ENCODE measurements at places on chromosomes 5 and 9.

DNA sequence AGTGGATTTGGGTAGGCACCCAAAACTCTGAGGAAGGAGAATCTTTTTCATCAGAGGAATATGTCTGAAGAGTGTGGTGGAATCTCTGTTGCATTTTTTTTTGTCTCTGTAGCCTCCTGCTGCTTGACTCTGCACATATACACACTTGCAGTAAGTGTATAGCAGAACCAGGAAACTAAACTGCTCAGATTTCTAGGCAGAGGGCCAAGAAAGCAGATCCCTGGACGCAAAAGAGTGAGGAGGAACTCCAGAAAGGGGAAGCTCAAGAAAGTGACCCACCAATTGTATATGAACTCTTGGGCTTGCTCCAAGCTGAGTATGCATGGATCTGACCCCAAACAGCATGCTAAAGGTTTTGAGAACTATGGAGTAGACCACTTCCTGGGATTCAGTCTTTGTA, 181.8 kb downstream of the GADD45G start:
- no peak for DNase-seq

DNA sequence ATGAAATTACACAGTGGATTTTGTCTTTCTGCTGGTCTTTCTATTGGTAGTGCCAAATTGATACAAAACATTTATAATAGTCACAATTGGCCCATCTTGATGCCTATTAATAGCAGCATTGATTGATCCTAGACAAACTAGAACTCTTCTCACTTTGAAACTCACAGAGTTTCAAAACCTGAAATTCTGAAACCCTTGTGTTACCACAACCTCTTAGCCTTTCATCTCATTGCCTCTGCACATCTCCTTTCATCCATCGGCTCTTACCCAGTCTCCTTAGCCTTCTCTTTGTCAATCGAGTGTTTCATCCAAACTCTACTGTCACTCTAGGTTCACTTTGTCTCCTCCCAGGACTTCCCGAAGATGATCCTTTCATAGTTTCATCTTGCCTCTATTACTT, 22.1 kb downstream of the PLPPR1 start:
- no peak for DNase-seq

DNA sequence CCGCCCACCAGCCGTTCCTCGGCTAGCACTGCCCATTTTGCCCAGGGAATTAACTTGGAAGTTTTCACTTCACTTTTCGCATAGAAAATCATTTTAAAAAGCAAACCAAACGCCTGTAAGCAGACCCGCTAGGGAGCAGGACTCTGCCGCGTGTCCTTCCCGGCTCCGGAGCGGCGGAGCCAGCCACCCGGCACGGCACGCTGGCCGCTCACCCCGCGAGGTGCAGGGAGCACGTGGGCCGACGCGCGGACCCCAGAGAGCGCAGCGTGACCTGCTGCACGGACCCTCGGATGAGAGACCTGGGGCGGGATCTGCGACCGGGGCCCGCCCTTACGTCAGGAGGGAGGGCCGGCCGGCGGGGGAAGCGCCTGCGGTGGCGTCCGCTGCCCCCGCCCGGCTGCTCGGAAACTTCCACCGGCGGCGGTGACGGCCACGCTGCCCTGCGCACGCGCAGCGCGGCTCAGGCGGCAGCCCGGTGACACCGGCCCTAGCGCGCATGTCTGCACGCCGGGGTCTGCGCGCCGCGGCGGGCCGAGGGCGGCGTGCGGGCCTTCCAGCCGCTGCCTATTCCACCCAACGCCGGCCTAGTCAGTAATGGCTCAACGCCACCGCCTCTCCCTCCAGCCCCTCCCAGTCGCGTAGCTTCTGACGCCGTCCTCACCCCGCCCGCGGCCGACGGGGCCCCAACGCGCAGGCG, 507 bp upstream of the TENT4A start:
- DNase-seq = peak; percentile 98

DNA sequence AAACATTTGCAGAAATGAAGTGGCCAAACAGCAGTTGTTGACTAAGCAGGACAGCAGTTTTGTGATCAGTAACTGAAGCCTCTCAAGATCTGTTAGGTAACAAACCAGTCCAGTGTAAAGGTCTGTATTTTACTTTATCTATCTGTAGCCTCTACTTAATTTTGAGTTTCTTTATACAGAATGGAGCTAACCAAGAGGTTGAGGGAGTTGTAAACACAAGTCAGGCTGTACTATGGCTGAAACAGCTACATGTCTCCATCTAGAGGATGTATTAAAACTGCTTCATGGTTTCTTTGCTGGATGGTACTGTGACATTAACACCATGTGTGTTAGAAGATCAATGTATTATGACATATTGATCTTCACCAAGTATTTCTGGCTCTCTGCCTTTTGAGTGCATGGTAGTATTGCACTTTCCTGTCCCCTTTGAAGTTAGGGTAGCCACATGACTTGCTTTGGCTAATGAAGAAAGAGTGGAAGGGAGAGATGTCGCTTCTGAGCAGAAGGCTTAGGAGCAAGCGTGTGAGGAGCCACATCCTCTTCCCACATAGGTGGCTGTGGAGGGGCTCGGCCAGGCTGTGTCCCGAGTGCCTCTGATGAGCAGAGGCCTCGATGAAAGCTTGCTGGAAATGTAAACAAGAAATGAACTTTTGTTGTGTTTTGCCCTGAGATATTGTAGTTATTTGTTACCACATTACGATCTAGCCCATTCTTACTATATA, 105.6 kb upstream of the PCA3 start:
- DNase-seq = no peak

GRCh38 chr5:116944183-116944582, 369.6 kb upstream of the SEMA6A start:
- no peak for DNase-seq

DNA sequence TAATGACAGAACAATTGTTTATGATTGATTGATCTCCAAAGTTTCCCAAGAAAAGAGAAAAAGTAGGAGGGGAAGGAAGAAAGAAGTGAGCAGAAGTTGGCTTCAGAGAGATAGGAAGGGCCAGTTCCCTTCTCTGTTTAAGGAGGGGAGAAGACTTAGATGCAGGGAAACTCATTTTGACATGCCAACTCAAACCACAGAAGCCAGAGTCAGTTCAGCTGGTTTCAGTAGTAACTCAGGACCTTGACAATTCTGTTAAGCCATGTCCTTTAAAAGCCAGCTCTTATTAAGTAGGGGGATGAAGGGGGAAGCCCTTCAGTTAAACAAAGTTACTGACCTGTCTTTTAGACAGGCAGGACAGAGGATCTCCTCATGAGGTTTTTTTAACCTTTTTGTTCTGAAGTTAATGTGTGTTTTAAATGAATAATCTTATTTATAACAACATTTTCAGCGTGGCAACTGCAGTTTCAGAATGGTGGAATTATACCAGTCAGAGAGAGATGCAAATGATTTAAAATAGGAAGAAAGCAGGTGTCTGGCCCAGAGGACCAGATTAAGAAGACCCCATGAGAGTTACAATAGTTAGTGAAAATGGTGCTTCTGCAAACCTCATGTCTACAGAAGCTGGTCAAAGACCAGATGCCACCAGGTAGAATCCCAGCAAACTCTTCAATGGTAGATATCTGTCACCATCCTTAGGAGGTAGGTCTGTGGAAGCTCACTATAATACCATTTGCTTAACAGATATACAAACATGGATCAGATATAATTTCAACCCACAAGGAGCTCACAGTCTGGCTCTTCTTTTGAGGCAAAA, 29.3 kb upstream of the ABL1 start:
- DNase-seq = no peak

- DNase-seq = no peak
Observed at GRCh38 chr5:173733831-173734501, 117.5 kb upstream of the BOD1 start.

GRCh38 chr9:7316166-7316795, 483.3 kb downstream of the DMAC1 start:
- no peak for DNase-seq

DNA sequence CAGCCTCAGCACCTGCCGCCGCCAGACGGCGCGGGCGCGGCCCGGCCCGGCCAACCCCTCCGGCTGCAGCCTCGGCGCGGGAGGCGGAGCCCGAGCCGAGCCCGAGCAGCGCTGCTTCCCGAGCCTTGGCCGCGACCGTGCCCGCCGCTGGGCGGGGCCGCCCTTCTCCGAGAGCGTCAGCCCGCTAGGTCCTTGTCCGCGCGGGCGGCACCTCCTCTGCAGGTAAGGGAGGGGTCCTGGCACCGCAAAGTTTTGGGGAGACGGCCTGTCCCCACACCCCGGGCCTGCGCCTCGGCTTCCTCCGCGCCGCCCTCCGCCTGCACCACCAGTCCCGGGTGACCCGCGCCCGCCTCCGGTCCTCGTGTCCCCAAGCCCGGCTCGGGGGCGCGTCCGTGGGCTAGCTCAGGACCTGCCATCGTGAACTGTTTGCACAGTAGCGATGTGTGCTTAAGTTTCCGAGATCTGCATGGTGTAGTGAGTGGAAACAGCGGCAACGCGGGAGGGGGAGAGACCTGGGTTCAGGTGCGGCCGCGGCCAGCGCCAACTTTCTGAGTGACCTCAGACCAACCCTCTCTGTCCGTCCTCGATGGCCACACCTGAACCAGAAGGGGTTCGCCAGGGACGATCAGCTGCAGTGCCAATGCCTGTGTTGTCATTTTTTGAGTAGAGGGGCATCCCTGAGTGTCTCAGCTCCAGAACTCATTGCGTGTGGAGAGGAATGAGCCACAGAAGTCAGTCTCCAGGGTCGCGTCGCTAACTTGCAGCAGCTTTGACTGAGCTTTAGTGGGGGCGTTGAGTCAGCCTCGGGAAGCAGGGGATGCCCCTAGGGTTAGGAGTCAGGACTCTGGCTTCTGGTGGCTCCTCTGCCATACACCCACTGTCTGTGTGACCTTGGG, at the start of gene FRMPD1:
FRMPD1 (plus strand) TSS at position 82 of the 896 bp plus-strand sequence. CDS start 41,688 bp downstream, outside the sequence.
- peak; percentile 89 for DNase-seq

- DNase-seq = no peak
Observed at GRCh38 chr5:168985454-168985853, 315.5 kb downstream of the SLIT3 start.

GRCh38 chr5:170629566-170630175, 125.9 kb downstream of the KCNIP1 start:
- no peak for DNase-seq

DNA sequence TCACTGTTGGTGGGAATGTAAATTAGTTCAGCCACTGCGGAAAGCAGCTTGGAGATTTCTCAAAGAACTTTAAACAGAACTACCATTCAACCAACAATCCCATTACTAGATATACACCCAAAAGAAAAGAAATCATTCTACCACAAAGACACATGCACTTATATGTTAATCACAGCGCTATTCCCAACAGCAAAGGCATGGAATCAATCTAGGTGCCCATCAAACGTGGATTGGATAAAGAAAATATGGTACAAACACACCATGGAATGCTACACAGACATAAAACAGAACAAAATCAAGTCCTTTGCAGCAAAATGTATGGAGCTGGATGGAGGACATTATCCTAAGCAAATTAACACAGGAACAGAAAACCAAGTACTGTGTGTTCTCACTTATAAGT, 42.1 kb downstream of the PRUNE2 start:
- DNase-seq = no peak

- no peak for DNase-seq
Observed at GRCh38 chr9:121358751-121359150, 11.3 kb downstream of the STOM start.

GRCh38 chr5:133140311-133140710, 88.5 kb downstream of the HSPA4 start:
- DNase-seq = no peak

DNA sequence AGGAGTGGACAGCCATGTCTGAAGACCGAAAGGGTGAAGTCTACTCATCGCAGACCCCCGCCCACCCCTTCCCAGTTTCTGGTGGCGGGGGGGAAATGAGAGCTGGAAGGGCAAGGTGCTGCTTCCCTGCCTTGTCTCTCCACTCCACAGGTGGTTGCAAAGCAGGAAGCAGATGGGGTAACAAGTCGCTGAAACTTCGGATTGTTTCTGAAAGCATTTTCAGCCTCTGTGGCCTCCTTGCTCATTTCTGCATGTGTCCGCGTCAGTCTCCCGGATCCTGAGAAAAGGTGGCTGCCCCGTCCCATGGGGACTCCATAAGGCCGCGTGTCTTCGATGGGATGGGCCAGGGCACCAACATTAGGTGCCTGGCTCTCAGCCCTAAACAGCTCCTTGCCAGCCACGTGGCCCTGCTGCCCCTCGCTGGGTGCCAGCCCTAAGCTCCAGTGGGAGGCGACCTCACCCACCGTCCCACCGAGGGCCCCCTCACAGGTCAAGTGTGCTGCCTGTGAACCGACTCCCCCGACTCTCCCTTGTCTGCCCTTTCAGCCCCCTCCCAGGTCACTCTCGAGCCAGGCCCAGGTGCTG, 971 bp downstream of the PHYKPL start:
- no peak for DNase-seq

DNA sequence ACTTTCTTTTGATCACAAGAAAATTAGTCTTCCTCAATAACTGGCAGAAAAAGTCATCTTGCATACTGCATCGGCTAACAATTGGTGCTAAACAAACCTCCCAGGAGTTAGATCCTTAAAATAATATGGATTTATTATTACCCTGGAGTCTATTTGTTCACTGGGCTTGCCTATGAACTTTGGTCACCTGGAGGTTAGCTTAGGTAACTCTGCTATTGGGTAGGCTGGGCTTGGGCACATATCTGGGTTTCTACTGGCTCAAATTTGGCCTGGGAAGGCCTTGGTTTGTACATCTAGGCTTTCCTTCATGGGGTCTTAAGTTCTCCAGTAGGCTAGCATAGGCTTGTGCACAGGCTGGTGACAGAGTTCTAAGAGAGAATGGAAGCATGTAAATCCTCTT, 279.9 kb downstream of the RASEF start:
- DNase-seq = no peak

DNA sequence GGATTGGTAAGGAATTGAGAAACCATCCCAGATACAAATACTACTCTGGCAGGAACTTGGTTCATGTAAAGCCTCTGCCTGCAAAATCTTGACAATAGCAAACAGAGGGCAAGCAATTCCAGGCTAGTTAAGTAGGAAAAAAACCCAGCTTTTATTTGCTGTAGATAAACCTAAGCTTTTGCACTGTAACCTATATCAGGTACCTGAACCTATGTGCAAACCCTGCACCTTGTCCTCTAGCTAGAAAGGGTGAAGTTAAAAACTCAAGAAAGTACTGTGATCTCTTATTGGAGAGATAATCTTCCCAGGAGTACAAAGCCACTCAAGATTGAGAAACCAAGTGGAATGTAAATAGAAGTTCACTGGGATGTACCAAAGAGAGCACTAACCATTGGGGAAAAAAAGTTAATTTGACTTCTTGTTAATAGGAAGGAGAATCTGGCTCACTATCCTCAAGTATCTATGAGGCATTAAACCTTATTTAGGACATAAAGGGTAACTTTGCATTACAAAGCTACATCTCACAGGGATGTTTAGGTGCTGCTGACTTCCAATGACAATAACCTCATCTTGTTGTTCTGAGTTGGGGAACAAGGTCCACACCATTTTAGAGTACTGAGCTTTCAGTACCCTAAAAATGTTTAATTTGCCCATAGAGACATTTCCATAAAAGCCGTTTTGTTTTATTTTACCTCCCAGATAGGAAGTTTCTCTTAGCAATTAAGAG, 73.8 kb upstream of the PCA3 start:
- DNase-seq = no peak
